ENCODE measurements at places on chromosomes 2 and 18. TPM values are rescaled to one million over a fixed set of nuclear protein-coding genes. Genes with fewer than 3 reads are reported as not detected.

Gene SLC5A7
- total RNA-seq, result 1.7 TPM

DNA sequence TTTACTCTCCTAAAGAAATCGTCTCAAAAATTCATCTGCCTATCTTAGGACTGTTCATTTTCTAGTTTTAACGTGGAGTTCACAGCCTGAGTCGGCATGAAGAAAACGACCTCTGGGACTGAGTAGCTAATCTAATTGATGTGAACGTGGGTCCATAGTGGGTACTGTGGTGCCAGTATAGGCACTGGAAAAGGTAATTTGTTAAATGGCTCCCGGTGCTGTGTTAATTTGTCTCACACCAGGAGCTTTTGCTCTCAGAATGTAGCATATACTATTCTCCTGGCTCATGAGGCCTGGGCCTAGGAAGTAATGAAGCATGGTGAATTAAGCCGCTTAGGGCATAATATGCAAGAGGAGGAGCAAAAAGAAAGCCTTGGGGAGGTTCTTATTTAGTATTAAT lies 414.4 kb upstream of the NXPH2 start:
- no peak for DNase-seq

GRCh38 chr2:192145496-192145895 lies 49.2 kb downstream of the TMEFF2 start:
- no peak for DNase-seq

DNA sequence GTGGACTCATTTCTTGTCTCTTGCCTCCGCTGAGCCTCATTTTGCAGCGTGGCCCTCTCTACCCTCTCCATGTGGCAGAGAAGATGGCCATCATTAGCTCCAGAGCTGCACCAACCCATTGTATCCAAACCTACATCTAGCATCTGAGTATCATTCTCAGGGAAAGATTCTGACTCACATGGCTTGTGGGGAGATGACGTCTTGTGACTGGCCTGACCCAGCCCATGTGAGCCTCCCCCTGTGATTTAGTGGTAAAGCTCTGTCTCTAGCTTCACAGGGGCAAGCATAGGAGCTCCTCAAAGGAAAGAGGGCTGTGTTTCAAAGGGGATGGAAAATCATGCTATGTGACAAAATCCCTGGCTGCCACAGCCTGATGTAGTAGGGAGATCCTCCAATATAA lies 87.4 kb upstream of the RBMS1 start:
- DNase-seq, result no peak

DNA sequence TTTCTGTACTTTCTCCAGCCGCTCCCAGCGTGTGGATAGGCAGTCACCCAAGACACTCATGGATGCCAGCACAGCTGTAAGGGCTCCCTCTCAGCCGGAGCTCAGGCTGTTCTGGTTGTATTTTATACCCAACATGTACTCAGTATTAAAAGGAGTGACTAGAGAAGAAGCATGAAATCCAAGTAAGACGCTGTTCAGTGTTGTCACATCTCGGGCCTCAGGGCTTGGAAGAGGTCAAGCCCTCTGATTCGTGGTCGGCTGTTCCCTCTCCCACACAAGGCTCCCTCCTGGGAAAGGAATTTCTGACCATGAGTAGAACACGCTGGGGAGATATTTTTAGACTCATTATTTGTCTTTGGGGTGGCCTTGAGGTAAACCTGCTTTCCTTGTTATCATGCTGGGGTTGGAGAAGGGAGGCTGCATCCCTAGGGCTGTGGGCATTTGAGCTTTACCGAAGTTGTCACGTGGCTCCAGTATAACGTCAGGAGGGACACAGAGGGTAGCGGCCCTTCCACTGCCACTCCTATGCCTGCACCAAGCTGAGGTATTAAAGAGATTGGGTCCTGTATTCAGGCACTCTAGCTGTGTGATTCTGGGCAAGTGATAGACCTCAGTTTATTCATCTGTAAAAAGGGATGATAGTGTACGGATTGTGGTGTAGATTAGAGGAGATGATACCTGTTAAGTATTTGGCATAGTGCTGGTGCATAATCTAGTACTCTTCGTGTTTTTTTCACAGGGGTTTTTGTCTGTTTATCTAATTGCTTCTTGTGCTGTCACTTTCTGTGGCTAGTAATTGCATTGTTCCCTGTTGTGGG lies 34.1 kb downstream of the HK2 start:
- DNase-seq, result no peak

Gene IMMT
- 51.8 TPM for total RNA-seq

GRCh38 chr2:60867848-60868247 lies 13.5 kb upstream of the REL start:
- no peak for DNase-seq

DNA sequence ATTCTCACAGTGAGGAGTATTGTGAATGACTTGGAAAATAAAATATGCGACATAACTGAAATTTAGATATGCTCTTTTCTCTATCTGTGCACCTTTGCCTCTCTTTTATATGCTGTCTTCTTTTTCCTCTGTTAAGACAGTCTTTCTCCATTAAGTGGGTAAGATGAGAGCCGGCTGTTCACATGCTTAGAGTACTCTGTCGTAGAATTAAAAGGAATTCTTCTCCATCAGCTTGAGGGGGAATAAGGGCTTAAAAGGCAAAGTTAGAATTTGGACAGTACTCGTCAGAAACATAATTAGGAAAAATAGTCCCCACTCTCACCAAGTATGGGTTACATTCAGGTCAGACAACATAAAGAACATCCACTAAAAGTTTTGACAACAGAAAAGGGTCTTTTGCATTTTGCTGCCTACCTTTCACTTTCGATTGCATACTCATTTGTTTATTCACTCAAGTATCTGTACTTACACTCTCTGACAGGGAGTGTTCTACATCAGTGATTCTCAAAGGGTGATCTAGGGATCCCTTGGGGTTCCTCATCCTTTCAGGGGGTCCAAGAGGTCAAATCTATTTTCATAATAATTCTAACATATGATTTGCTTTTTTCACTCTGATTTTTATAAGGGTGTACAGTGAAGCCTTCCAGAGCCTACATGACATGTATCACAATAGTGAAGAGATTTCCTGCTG lies 48.0 kb downstream of the ARHGAP15 start:
- DNase-seq, result no peak

DNA sequence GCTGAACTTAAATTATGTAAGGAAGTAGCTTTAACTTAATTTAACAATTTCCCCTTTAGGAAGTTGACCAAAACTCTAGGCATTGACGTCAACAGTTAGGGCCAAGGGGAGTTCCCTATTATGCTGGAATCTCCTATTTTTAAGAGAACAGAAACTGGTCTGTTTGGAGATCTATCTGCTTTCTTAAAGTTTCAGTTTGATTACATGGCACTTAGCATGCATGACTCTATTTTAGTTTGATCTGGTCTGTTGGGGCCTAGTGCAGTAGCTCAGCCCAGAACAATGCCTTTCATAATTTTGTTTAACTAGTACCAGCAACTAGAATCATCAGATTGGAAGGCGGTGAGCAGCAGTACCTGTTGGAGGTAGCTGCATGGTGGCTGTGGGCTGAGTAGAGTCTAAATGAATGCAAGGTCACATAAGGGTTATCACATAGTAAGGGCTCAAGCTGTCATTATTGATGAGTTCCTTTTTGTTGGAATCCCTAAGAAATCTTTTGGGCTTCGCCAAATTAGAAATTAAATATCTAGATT lies 60.5 kb upstream of the ZNG1B start:
- no peak for DNase-seq

- DNase-seq, result no peak
Observed at GRCh38 chr2:77520641-77521547, 1.3 kb downstream of the LRRTM4 start.

Gene PRKAG3
- not detected for total RNA-seq

DNA sequence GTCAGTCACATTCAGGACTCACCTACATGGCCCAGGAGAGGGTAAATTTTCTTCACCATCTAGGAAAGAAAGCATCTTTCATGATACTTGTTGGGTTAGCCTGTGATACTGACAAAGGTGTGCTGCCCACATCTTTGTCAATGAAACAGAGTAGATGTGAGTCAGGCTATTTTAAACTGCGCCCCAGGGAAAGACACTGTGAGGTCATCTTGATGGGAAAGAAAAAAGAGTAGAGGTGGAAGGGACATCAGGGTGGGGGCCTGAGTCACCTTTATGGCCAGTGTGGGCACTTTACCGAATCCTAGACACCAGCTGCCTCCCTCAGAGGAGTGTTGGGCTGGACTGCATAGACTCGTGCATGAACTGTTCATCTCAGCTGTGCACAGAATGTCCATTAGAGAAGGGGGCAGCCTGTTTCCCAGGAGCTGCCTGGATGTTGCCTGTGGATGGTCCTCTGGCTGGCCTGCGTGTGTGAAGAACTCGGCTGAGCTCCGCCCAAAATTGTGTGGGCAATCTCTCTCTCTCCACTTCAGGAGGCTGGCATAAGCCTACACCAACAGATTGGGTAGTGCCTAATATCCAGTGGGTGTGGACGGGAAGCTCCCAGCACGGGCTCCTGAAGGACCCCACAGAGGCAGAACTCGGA lies 278.7 kb upstream of the PXDN start:
- DNase-seq, result peak; percentile 52

- no peak for DNase-seq
Observed at GRCh38 chr2:226759768-226760167, 39.9 kb downstream of the IRS1 start.

Gene TRIM54
- total RNA-seq, result 2.5 TPM

Gene CFC1
- total RNA-seq, result not detected

Gene GALNT13
- total RNA-seq, result 0.25 TPM

DNA sequence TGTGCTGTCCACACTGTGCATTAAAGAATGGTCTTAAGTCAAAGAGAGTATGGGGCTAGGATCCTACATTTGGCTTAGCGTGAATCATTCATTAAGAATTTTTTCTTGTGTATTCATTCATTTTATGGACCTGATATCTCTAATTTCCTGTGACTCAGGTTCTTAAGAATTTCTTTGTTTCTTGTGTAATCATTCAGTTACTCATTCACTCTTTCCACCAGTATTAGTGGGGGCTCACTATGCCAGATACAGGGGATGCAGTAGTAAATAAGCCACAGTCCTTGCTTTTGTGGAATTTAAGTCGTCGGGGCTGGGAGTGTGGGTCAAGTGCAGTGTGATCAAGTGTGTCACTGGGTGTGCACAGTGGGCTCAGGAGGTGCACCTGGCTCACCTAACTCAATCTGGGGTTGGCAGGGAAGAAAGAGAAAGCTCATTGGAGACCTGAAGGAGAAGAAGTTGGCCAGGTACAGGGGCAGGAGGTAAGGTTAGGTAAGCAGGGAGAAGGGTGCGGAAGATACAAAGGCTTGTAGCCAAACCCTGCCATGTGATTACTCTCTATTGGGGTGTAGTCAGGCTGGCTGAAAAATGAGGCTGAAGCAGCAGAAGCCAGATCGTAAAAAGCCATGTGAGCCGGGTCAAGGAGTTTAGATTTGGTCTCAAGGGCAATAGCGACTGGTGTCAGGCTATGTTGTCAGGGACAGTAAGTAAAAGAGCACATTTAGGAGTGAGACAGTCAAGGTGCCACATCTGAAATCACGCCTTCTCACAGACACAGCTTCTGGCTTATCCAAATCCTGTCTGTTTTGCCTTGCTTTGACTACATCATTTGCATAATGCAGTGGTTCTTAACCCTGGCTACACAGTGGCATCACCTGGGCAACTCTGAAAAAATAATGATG lies 67.2 kb downstream of the KCTD1 start:
- DNase-seq, result no peak
